ENCODE measurements at places on chromosomes 6 and 20.

- no peak for DNase-seq
These were observed 48.6 kb downstream of the BFSP1 start for GRCh38 chr20:17482536-17482935.

- DNase-seq: no peak
These were observed 93.1 kb downstream of the CHD6 start for GRCh38 chr20:41524980-41525613.

- no peak for DNase-seq
These were observed 184.1 kb downstream of the UBE3D start for GRCh38 chr6:82881519-82881918.

GRCh38 chr6:98832284-98833056 lies 1.9 kb upstream of the POU3F2 start:
- DNase-seq: no peak

DNA sequence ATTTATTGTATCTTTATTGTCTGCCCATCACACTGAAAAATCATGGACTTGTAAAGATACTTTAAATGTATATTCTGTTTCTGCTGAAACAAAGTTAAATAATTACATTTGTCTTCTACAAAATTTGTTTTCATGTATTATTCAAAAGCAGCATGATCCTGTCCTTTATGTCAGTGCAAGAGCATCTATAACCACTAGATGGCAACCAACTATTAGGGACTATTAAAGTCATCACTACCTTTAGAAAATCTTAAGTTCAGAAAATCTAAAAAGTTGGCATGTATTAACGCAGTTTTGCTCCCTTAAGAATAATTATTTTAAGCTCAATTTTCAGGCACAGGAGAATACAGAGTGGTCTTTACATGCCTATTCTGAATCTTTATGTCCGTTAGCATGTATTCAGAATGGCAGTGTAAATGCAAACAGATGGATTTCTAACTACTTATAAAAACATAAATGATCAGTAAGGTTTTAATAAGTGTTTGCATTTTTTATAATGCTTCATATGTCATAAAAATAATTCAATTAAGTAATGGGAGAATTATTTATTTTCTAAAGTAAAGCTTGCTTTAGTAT lies 17.8 kb downstream of the TMEM30A start:
- peak; percentile 52 for DNase-seq

GRCh38 chr6:16296061-16296670 lies 57.8 kb downstream of the GMPR start:
- no peak for DNase-seq

DNA sequence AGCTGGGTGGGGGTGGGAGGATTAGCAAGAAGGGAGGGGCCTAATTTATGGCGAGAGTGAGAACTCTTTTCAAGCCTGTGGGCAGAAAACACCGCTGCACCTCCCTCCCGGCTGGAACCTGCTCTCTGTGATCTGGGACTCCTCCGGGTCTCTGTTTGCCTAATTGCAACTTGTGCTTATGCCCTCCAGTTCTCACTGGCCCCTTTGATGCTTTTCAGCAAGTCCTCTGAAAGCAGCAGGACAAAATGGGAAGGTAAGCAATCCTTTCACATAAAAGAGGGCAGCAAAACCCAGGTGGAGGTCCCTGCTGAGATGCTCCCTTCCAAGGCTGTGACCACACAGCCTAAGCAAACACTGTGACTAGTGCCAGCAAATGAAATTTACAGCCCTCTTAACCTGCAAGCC lies 523.0 kb upstream of the FLRT3 start:
- DNase-seq: no peak

DNA sequence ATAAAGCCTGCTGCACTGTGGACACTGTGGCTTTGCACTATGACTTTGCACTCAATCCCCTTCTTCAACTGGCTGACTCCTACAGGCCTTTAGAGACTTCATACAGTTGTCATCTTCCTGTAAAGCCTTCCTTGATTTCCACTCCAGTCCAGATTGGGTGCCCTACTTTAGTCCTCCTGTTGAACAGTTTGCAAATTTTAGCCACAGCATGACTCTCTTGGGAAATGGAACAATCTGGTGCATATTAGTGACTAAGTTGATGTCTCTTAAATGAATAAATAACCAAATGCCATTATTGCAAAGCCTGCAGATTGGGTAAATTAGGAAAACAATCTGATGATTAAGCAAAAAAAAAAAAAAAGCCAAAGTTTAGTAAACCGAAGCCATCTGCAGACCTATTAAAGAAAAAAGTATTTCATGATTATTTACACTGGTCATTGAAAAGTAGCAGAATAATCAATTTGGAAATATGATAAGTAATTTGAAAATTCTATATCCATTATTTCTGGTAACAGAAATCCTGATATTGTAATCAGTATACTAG lies 12.6 kb downstream of the PLCB4 start:
- no peak for DNase-seq

DNA sequence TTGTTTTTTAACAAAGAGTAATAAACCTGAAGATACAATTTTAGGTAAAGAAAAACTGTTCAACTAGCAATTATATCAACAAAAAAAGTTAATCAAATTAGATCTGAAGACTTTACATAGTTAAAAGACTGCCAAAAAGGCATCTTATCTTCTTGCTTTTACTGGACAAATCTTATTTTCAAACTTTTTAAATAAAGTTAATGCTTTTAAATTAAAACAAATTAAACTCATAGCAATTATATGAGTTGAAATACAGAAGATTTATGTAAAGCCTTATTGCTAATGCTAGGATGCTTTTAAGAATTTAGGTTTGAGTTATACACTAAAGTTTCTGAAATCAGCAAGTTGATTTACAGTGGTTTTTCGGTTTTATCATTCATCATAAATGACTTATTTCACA lies 227.3 kb downstream of the TBC1D32 start:
- no peak for DNase-seq

GRCh38 chr6:39430446-39430845 lies 107.9 kb upstream of the KCNK16 start:
- DNase-seq: no peak

DNA sequence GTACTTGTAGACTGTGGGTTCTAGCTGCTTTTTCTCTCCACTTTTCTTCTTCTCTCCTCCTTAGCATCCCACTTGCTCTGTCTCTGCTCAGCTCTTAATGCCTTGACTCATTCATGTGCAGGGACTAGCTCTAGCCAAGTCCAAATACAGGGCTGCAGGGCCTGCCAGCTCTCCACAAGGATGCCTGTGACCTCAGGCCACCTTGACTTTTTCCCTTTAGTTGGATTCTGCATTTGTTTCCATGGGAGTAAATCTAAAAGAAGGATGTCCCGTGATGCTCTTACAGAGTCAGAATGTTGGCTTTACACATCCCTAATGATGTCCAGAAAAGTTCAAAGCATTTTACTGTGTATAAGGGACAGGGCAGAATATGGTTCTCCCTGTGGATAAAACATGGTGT lies 101.8 kb upstream of the PREP start:
- no peak for DNase-seq

- no peak for DNase-seq
These were observed 179.1 kb downstream of the THBS2 start for GRCh38 chr6:169074526-169074925.

- no peak for DNase-seq
These were observed 212.9 kb upstream of the PMEPA1 start for GRCh38 chr20:57922706-57923105.

GRCh38 chr6:73694711-73695411 lies 1.1 kb upstream of the CD109 start:
- DNase-seq: no peak

GRCh38 chr6:119446115-119446554 lies 96.6 kb upstream of the MAN1A1 start:
- DNase-seq: no peak

GRCh38 chr6:14117158-14118090 lies at the start of gene CD83:
CD83 (plus strand) TSS chr6:14117772; CDS start chr6:14117812, 40 bp downstream.
- peak; percentile 87 for DNase-seq

DNA sequence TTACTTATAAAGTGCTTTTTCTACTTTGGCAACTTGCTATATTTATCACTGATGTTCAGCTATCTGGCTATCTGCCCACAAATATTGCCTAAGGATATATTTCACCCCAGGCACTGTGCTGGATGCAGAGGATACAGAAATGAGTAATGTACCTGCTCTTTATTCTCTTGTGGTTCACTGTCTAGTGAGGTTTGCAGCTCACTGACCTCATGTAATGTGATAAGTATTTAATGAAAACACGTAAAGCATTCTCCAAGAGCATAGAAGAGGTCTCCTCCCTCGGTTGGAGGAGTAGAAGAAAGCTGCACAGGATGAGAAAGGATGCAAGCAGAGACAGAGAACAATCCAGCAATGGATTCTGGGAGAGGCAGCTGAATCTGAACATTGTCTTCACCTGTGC lies 610.7 kb downstream of the CBLN4 start:
- no peak for DNase-seq

DNA sequence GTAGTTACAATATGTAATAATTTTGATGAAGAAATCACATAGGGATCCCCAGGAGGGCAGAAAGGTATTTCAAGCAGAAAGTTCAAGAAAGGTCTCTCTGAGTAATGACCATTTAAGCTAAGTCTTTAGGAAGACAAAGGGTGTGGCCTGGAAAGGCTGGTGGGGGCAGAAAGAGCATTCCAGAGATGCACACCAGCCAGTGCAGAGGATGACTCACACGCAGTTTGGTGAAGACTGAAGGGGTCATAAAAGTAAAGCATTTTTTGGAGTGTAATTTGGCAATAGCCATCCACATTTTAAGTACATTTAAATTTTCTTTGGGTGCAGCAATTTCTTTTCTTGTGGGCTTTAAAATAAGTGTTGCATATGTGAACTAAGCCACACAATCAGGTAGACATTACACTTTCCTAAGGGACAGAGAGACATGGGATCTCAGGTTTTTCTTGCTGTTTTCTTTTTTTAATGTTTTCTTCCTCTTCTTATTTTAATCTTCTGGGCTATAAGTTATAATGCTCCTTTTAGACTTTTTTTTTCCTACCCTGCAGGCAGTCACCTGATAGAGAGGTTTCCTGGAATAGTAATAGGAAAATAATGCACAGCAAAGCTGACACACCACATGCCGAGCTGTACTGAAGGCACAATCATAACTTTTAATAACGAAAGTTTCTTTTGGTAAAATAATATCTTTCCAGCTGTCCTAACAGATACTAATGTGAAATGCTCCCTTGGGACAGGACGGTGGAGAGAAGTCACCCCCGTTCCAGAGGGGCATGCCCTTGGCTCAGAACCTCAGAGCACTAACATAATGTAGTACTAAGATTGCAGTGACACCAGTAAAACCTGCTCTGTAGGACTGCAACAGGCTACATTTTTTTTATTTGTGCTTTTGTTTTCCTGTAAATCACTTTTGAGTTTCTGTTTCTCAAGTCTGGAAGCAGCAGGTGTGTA lies 49.6 kb upstream of the PTPRK start:
- no peak for DNase-seq

DNA sequence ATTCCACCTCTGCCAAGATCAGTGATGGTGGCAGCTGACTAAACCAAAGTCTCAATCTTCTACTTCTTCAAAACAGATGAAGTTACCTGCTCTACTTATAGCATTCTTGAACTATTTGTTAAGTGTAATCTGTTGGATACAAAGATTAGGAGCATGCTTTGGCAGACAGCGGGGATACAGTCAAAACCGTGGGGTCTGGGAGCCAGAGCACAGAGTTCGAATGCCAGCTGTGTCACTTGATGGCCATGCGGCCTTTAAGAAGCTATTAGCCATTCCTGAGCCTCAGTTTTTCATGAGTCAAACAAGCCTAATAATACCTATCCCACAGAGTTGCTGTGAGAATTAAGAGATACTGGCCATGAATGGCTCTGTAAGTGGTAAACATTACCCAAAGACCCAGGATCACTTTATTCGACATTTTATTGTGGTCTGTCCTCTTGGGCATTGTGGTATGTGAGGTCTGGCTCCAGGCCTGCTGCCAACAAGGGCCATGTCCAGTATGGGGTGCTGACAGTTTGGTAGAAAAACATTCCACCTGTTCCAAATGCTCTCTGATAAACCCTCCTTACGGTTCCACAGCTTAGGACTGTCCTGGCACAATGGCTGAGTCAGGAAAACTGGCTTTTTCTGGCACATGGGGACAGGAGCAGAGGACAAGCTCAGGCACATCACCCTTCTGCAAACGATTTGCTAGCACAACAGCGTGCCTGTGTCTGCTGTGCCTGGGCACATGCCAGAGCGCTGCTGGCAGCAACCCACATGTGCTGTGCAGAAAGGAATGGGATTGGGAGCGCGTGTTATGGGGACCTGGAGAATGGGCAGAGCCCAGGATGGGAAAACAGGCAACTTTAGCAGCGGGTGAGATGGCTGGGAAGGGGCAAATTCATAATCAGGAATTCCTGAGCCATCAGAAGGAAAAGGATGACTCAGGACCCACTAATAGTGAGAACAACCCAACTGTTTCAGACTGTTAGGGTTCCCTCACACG lies 15.7 kb upstream of the FAM83C start:
- peak; percentile 48 for DNase-seq

DNA sequence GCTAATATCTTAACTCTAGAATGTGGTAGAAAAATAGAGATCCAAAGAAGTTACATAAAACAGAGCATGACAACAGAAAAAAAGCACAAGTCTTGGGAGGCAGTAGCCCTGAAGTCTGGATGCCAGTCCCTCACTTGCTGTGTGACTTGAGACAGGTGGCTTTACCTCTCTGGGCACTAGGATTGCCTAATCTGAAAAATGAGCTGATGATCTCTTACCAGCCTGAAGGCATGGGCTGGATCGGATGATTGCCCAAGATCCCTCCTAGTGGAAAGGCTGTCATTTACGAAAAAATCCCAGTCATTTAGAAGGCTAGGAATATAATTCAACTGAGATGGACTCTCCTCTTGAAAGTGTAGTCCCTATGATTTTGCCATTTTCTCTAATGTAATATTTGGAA lies 10.9 kb upstream of the GCM1 start:
- DNase-seq: peak; percentile 11

DNA sequence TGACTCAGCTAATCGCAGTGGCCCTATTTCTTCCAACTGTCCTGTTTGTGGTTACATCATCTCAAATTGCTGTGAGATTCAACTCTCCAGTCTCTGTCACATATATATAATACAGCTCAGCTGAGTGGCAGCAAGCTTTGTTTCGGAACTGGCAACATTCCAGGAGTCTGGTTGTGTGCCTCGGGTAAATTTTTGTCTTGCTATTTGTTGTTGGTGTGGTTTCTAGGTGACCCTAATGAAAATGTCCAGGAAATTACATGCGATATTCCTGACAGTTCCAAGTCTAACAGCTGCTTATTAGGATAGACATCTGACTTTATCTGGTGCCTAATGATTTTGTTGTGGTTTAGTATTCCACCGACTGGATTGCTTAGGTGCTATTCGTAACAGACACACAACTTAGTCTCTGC lies 581.8 kb downstream of the CD109 start:
- no peak for DNase-seq

GRCh38 chr6:136338486-136338885 lies 48.8 kb upstream of the BCLAF1 start:
- DNase-seq: no peak
